Fibroblast of villous mesenchyme (primary cell): ENCODE measurements at places on chromosomes 6 and 20.

- no peak for DNase-seq
Observed at GRCh38 chr6:108616973-108617372, 56.3 kb downstream of the FOXO3 start.

GRCh38 chr6:74549746-74550145, 656.1 kb downstream of the COL12A1 start:
- no peak for DNase-seq

DNA sequence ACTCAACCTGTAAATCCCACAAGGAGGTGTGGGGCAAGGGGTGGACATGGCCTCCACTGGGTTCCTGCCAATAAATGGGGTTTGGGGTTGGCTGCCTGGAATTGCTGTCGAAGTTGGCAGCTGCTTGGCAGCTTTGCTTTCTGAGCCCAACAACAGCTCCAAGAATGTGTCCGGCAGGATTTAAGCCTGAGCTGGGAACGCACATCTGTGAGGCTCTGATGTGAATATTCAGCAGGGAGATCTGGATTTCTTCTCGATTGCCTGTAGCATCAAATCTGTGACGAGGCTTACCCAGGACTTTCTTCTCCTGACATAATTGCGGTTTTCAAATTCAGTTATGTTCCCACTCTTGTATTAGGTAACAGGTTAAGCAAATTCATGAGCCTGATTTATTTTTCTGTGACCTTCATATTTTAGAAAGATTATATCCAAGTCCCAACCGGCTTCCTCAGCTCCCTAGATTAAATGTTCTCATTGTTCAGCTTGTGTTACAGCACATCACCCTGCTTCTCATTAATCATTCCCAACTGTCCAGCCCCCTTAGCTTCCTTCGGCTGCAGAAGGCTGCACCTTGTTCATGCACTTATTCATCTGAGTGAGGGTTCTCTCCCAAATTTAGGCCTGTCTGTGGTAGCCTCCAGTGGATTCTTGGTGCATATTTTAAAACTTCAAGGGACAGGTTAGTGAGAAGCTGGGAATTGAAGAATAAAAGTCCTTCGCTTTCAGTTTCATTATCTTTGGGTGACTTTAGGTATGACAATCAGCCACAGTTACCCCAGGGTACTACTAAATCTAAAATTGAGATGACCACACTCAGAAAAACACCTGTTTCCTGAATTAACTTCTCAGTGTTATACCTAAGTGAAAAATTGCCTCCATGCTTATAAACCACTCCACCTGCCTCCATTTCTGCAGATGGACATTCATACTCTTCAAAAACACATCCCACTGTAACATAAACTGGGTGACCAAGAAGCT, 310.0 kb downstream of the ESR1 start:
- DNase-seq: peak; percentile 87

DNA sequence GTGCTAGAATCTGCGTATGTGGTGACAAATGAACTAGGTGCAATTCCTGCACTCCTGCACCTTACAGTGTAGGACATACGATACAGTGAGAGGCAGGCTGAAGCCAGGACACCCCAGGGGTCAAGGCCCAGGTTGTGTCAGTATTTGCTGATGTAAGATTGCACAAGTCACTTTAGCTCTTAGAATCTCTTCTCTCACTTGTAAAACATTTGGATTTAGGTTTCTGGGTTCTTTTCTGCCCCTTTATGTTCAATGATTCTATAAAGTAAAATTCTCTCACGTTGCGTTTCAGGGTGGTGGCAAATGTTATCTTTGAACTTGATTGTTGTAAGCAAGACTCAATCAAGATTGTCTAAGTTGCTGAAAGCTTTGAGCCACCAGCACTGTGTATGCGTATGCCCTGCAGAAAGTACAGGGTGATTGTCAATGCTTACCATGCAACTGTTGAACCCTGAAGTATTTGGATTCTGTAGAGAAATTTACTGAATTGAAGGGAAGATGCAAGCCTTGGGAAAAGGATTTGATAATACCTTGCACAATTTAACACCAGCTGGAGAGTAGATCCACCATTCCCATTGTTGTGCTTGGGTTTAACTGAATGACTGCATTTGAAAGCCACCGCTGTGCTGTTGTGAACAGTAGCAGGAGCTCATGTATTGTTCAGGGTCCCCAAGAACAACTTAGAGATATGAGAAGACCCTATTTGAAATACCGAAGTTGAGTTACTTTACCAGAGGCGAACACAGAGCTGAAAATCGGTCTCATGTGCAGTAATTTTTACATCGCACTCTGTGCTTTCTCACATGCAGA, 106.1 kb upstream of the CITED2 start:
- DNase-seq: peak; percentile 43
